Aorta (tissue), 5 donors: ENCODE measurements at places on chromosomes 2 and 18. TPM values are rescaled to one million over a fixed set of nuclear protein-coding genes. Genes with fewer than 3 reads are reported as not detected.

The BUB1 gene
- total RNA-seq = 2.5 TPM

The C2orf72 gene
- not detected for total RNA-seq

The EML6 gene
- total RNA-seq = 2.7 TPM

The CYP26B1 gene
- 8.8 TPM for total RNA-seq

The IAH1 gene
- total RNA-seq = 45.6 TPM

The GRP gene
- not detected for total RNA-seq

The LTBP1 gene
- 573 TPM for total RNA-seq

The MLPH gene
- 3.4 TPM for total RNA-seq

The NXPH2 gene
- not detected for total RNA-seq

The DSC1 gene
- total RNA-seq = not detected

DNA sequence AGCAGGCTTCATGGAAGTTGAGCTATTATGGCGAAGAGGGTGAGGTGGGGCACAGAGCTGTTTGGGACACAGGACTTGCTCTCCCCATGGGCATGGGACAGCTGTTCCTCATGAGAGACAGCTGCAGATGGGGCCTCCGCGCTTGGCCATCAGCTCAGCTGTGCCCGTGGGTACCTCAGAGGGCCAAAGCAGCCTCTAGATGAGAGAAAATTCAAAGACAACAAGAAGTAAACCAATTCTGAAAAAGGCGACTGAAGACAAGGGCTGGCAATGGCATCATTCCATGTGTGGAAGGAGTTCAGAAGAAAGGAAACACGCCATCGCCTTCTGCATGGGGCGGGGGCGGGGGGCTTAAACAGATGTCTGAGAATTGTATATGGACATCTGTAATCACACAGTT is 136.2 kb downstream of the BCL2 start:
- no peak for DNase-seq
- no peaks in the 10 kb centered on the region for H3K27me3 ChIP-seq
- H3K4me1 ChIP-seq = peaks cover 10% of the 10 kb centered on the region
- no peak overlapping the region for H3K4me3 ChIP-seq
- H3K27ac ChIP-seq = no peak overlapping the region
- no peaks in the 10 kb centered on the region for H3K36me3 ChIP-seq

GRCh38 chr2:112829101-112829960 is 7.2 kb downstream of the IL1B start:
- no peaks in the 10 kb centered on the region for H3K27me3 ChIP-seq
- no peak overlapping the region for H3K27ac ChIP-seq
- no peaks in the 10 kb centered on the region for H3K36me3 ChIP-seq

DNA sequence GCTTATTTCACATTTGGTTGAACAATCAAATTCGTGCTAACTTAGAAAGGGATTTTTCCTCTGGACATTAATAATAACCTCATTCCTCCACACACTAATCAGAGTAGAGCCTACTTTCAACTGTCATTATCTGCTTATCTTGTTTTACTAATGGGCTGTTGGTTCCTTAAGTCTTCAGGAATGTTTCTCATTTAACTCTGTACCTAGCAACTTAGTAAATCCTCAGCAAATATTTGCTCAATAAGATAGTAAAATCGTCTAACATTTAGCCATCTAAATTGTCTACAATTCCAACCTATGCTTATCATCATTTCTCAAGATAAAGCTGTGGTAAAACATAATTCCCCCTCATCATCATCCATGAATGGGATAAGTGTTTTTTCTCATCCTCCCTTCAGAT is 98.1 kb downstream of the CDH2 start:
- no peak overlapping the region for H3K4me3 ChIP-seq
- H3K27me3 ChIP-seq = no peaks in the 10 kb centered on the region
- H3K27ac ChIP-seq = no peak overlapping the region

DNA sequence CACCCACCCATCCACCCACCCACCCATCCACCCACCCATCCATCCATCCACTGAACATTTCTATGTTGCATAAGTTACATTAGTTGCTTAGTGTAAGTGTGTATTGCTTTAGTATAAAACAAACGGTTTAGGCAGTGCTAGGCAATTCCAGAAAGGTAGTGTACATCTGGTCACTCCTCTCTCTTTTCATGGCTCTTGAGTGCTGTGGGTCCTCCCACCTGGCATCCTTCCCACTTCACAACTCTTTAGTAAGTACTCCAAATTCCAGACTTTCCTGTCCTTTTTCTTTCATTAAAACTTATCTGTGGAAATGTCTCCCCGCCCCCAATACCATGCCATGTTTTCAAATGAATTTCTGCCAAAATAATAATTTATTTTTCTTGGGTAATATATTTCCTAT is 122.5 kb downstream of the PLEKHM3 start:
- no peak overlapping the region for H3K27ac ChIP-seq
- H3K27me3 ChIP-seq = no peaks in the 10 kb centered on the region
- peaks cover 2% of the 10 kb centered on the region for H3K36me3 ChIP-seq
- no peak overlapping the region for H3K4me3 ChIP-seq
- peaks cover 1% of the 10 kb centered on the region for H3K4me1 ChIP-seq

- peak overlapping the region; percentile 39 for H3K27ac ChIP-seq
- no peaks in the 10 kb centered on the region for H3K27me3 ChIP-seq
- peaks cover 4% of the 10 kb centered on the region for H3K4me1 ChIP-seq
- no peak overlapping the region for H3K4me3 ChIP-seq
Observed at GRCh38 chr2:37869771-37870170, 55.3 kb upstream of the RMDN2 start.

- no peak overlapping the region for H3K27ac ChIP-seq
- no peaks in the 10 kb centered on the region for H3K4me1 ChIP-seq
- H3K27me3 ChIP-seq = no peaks in the 10 kb centered on the region
- H3K4me3 ChIP-seq = no peak overlapping the region
Observed at GRCh38 chr2:240213476-240214421, 73.3 kb upstream of the OTOS start.

DNA sequence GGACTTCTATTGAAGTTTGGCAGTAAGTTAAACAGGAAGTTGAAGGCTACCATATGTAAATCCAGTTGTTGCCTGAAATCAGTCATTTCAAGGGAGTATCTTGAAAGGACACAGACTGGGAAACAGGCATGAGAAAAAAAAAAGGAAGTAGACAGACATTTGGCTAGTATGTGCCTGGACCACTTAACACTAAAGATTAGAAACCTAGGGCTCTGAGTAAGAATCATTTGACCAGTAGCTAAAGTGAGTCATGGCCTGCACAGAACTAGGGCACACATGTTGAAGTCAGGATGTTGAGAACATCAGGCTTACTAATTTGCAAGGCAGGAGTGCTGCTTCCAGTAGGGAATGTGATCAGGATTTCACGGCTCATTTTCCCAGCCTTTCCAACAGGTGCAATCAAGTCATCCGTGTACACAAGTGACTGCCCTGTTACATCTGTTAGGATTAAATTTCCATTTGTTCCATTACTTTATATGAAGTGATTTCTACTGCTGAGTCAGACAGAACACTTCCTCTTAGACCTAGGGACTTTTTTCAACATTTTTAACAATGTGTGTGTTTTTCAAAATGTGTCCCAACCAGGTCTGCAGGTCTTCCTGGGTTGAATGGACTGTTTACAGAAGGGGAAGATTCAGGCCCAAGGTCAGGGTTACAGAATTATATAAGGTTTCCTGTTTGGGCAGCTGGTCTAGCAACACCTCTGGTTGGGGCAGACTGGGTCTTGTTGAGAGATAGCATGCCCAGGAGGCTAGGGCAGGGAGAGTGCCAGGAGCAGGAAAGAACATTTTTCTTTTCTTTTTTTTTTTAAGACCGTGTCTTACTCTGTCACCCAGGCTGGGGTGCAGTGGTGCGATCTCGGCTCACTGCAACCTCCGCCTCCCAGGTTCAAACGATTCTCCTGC is 145.6 kb downstream of the TGIF1 start:
- DNase-seq = peak; percentile 58
- peaks cover 13% of the 10 kb centered on the region for H3K4me1 ChIP-seq
- peak overlapping the region; percentile 100 for H3K27ac ChIP-seq
- no peaks in the 10 kb centered on the region for H3K27me3 ChIP-seq

GRCh38 chr2:61288070-61288841 is 126.3 kb downstream of the C2orf74 start:
- no peaks in the 10 kb centered on the region for H3K4me1 ChIP-seq
- no peak overlapping the region for H3K4me3 ChIP-seq
- H3K27me3 ChIP-seq = no peaks in the 10 kb centered on the region
- no peak overlapping the region for H3K27ac ChIP-seq

DNA sequence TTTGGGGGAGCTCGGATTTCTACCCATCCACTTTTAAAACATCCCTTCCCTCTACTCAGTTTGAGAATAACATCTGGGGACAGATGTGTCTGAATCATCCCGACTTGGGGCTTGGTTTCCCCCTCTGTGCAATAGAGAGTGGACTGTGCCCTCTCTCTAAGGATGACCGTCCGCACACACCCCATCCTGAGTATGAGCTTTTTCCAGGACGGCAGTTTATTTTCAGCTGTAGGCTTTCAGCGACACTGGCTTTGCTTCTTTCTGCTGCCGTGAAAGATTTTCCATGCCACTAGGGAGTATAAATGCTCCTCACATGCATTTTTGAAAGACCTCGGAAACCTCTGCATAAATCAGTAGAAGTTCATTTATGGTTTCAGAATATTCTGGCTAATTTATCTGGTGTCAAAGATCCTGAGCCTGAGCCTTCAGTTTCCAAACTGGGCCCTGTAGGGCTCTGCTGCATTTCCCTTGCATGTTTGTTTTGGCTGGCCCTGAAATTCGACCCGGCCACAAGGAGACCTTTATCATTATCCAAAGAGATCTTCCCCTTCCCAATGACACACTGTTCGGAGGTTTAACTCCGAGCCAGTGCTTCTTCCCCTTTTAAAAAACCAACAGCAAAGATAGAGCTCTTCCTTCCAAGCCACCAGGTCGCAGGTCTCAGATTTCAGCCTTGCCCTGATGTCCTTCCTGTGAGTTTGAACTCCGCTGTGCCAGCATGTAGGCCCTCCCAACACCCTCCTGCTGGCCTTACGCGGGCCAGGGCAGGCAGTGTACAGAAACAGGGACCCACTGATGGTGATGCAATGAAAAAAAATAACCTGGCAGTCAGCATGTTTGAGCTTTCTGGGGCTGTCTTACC is 53.3 kb downstream of the FECH start:
- H3K36me3 ChIP-seq = no peaks in the 10 kb centered on the region
- DNase-seq = no peak
- no peak overlapping the region for H3K4me3 ChIP-seq

GRCh38 chr2:31555967-31556706 is 24.6 kb downstream of the SRD5A2 start:
- DNase-seq = no peak
- no peaks in the 10 kb centered on the region for H3K4me1 ChIP-seq
- no peaks in the 10 kb centered on the region for H3K27me3 ChIP-seq
- no peaks in the 10 kb centered on the region for H3K36me3 ChIP-seq
- no peak overlapping the region for H3K4me3 ChIP-seq
- H3K27ac ChIP-seq = no peak overlapping the region

DNA sequence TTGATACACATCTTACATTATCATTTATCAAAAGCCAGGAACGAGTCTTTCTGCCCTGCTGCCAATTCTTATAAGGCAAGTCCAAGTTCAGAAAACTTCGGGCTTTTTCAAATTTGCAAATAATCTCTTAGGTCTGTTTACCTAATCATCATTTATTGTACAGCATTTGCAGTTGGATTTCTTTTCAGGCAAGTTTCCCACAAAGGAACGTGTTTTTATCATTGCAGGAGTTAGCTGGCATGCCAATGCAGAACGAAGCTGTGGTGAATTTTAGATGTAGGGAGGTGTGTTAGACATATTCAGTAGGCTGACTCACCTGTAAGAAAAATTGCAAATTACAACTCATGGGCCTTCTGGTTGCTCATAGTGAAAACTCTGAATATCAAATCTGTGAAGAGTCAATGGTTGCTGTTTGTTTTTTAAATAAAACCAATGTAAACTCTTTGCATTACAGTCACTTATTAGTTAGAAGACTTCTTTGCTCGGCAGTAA is 209.6 kb downstream of the SRBD1 start:
- H3K4me1 ChIP-seq = no peaks in the 10 kb centered on the region
- no peak for DNase-seq
- no peaks in the 10 kb centered on the region for H3K36me3 ChIP-seq

- H3K4me1 ChIP-seq = no peaks in the 10 kb centered on the region
- no peaks in the 10 kb centered on the region for H3K27me3 ChIP-seq
- DNase-seq = no peak
- no peak overlapping the region for H3K4me3 ChIP-seq
- H3K36me3 ChIP-seq = no peaks in the 10 kb centered on the region
Observed at GRCh38 chr18:49319590-49319989, 140.9 kb downstream of the DYM start.

DNA sequence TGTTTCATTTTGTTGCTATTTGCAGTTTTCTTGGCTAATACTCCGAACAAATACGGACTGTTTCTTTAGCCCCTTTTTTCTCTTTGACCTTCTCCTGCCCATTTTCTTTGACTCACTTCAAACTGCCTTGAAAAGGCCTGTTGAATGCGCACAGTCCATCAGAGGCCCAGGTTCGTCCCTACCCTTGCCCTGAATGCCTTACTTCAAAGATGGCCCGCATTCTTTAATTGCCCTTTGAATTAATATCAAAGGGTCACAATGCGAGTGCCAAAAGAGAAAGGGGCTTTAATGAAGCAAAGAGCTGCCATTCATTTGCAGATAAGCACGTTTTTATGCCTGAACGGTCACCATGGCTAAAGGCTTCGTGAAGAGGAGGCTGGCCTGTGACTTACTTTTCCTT is 29.7 kb downstream of the PAX3 start:
- no peaks in the 10 kb centered on the region for H3K27me3 ChIP-seq
- no peaks in the 10 kb centered on the region for H3K4me1 ChIP-seq
- no peak overlapping the region for H3K4me3 ChIP-seq
- H3K27ac ChIP-seq = no peak overlapping the region
- DNase-seq = no peak

DNA sequence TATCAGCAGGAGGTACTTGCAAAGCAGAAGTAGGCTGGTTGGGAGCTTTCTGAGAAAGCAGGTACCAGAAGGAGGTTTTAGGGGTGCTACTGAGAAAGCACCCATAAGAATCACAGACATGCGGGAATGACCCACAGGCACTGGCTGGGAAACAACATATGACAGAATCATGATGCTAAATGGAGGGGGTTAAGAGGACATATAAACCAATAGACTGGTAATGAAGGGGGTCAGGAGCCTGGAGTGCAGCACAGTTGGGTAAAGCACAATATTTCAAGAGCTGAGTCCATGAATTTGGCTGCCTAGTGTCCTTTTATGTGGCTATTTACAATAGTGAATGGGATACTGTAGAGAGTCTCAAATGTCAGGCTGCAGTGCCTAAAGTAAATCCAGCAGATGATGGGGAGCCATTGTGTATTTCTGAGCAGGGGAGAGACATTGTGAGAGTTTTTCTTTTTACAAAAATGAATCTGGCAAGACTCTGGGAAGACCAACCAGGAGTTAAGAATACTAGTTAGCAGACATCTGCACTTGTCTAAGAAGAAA is 27.6 kb upstream of the GMCL1 start:
- H3K27ac ChIP-seq = no peak overlapping the region
- no peak overlapping the region for H3K4me3 ChIP-seq
- no peaks in the 10 kb centered on the region for H3K27me3 ChIP-seq
- H3K36me3 ChIP-seq = no peaks in the 10 kb centered on the region
- DNase-seq = no peak

DNA sequence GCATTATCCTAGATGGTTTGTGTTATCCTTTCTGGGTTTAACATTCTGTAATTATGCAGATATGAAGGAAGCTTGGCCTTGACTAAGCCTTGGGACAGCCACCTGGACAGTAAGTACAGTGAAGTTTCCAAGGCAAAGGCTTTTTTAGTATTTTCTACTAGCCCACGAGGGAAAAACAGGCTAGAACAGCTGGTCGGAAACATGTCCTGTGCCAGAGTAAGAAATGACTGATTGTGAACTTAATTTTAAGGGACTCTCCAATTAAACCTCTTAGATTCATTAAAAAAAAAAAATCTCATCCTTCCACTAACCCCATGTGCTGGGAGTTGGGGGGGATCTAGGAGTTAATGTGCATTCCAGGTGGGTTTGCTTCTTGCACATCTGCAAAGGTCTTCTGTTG is 720.8 kb downstream of the SLC4A3 start:
- H3K4me1 ChIP-seq = no peaks in the 10 kb centered on the region
- H3K27ac ChIP-seq = no peak overlapping the region
- H3K27me3 ChIP-seq = no peaks in the 10 kb centered on the region
- H3K36me3 ChIP-seq = no peaks in the 10 kb centered on the region
- H3K4me3 ChIP-seq = no peak overlapping the region
- DNase-seq = no peak
